ENCODE measurements at places on chromosomes 12 and 14.

DNA sequence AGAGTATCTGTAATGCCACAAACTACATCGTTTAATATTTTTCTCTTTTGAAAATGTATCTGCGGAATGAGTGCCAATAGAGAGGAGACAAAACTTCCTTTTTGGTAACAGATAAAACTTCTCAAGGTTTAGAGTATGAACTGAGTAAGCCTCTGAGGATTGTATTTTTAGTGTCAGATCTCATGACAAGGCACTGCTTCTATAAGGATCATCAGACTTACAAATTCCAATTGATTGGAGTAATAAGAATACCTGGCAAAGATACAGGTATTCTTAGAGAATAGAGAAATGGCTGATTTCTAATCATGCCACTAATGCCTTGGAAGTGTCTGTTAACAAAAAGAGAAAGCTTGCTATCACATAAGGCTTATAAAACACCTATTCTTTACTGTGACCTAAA lies 45.3 kb downstream of the SLC35F4 start:
- no peak for DNase-seq

- no peak for DNase-seq
Observed at GRCh38 chr12:97216848-97217247, 245.8 kb upstream of the RMST start.

- DNase-seq = no peak
Observed at GRCh38 chr12:55629058-55629841, 7.4 kb upstream of the OR10P1 start.

DNA sequence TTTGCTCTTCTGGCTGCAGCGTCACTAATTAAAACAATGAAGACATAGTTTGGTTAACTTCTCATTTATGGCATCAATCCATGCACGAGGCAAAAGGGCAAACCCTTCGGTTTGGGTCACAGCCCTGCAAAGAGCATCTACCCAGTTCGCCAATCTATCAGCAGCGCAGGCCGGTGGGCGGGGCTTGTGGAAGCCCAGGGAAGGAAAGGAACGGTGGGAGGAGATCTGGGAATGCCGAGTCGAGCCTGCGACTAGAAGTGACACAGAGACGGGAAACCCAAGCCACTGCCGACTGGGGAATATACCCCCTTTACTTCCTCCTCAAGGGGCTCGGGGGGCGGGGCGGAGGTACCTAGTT lies 466 bp downstream of the KICS2 start:
- DNase-seq = peak; percentile 89

- no peak for DNase-seq
Observed at GRCh38 chr14:77065851-77066577, 32.0 kb upstream of the CIPC start.

- no peak for DNase-seq
Observed at GRCh38 chr12:131918311-131919050, 10.6 kb upstream of the PUS1 start.

DNA sequence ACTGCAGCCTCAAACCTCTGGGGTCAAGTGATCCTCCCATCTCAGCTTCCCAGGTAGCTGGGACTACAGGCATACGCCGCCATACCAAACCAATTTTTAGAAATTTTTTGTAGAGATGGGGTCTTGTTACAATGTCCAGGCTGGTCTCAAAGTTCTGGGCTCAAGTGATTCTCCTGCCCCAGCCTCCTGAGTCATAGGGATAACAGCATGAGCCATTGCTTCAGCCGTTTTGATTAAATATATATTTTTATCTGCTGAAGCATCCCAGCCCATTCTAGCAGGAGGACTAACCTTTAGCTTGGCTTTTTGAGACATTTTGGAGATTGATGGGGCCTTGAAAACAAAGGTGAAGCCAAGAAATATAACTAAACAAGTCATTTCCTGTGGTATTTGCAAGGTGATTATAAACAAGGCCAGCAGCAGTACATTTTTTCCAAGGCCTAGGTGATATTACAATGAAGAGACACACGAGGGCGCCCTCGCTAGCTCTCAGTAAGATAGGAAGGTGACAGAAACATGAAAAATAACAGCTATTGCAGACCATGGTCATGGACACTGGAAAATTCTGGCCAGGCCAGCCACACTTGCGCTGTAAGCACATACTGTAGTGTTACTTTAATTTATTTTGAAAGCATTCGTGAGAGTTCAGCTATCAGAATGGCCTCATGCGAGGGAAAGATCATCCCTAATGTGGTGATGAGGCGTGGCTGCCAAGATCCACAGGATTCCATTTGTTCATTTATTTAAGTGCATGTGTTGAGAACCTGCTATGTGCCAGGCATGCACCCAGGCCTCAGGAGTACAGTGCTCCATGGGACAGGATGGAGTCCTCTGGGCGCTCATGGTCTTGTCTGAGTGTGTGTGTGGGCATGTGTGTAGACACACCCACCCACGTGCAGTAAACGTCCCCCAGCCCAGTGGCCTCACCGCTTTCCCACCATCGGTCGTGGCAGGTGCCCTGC lies 63.5 kb downstream of the DGLUCY start:
- DNase-seq = peak; percentile 44

DNA sequence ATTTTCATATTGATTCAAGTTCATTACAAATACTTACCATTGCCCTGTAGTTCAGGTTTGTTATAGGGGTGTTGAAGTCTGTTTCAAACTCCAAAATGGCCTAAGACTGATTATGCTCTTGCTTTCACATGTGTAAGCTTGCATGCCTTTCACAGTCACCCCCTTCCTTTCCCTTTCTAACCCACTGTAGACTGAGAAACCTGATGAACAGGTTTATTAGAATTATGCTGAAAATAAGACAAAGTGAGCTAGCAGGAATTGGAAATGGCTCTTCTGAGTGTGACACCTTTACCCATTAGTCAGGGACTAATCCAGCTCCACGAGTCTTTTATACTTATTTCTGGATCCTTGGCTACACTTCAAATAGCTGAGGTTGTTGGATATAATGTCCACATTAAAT lies 38.9 kb downstream of the FBXO33 start:
- no peak for DNase-seq

DNA sequence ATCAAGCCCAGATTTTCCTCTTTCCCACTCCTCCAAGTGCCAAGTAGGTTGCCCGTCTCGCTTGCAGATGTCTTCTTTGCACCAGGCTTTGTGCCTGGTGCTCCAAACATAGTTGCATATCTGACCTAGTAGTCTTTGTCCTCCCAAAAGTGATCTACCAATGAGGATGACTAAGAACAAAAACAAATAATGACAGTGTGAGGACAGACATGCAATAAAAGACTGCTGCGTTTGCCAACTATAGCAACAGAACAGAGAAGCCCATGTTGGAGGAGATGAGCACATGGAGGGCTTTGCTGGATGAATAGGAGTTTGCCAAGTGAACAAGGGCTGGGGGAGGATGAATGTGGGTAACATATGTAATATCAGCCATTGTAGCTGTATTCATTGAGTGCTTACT lies 15.6 kb downstream of the DTX1 start:
- DNase-seq = no peak

- no peak for DNase-seq
Observed at GRCh38 chr12:74431801-74432200, 105.8 kb upstream of the ATXN7L3B start.

DNA sequence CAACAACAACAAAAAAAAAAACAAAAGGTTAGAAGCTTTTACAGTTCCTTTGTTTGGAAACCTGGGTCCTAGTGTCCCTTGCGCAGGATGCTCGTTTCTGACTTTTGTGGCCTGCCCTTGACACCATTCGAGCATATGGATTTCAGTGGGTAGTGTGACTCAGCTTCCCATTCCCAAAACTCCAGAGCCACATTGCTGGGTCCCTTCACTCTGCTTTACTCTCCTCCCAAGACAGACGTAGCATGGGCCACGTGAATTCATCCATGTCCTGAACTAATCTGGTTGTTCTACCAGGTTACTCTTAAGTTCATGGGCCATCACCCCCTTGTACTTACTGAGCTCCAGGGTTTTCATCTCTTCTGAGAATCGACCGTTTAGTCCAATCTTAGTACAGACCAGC lies 68.0 kb upstream of the MAX start:
- no peak for DNase-seq

- DNase-seq = no peak
Observed at GRCh38 chr12:57340104-57340503, 89.1 kb upstream of the STAC3 start.

DNA sequence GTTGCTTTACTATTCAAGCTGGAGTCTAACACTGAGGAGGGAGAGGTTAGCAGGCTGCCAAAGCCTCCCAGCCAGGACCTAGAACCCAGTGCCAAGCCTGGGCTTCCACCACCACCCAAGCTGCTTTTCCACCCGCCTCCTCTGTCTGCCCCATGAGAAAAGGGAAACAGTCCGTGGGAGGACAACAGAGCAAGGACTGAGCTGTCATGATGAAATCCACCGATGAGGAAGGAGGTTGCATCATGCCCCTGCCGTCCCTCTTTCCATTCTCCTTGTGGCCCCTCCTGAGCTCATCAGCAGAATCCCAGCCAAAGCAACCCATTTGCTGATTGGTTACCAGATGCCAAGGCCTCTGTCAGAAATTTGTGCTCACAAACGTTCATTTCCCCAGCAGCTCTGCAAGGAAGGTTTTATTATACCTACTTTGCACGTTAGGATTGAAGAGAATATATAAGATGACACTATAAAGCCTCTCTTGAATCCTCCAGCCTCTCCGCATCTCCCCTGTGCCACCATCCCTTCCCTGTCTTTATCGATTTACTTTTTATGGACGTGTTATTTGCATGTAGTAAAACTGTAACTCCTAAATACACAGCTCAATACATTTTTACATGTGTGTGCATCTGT lies 6.3 kb upstream of the SERPINA1 start:
- no peak for DNase-seq

- DNase-seq = peak; percentile 61
Observed at GRCh38 chr14:90715993-90716392, 100.2 kb downstream of the TTC7B start.

GRCh38 chr12:49763006-49763591 lies 21.7 kb downstream of the TMBIM6 start:
- DNase-seq = peak; percentile 65

DNA sequence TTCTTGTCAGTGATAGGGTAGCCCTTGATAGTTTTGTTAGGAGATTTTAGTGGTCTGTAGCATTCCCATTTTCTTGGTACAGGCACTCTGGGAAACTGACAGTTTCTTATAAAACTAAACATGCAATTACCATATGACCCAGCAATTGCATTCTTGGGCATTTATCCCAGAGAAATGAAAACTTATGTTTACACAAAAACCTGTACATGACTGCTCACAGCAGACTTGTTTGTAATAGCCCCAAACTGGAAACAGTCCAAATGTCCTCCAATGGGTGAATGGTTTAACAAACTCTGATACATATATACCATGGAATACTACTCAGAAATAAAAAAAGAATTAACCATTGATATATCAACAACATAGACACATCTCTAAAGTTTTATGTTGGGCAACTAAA lies 75.5 kb downstream of the BORCS5 start:
- DNase-seq = no peak

- DNase-seq = no peak
Observed at GRCh38 chr14:54627219-54627539, 60.3 kb downstream of the SAMD4A start.

GRCh38 chr12:117686210-117686609 lies 282.6 kb downstream of the KSR2 start:
- DNase-seq = no peak

- DNase-seq = no peak
Observed at GRCh38 chr12:116202940-116203339, 74.6 kb downstream of the MED13L start.

Measured in Caco-2 (cell line).